T-helper 1 cell (primary cell): ENCODE measurements at places on chromosomes 12 and 14.

DNA sequence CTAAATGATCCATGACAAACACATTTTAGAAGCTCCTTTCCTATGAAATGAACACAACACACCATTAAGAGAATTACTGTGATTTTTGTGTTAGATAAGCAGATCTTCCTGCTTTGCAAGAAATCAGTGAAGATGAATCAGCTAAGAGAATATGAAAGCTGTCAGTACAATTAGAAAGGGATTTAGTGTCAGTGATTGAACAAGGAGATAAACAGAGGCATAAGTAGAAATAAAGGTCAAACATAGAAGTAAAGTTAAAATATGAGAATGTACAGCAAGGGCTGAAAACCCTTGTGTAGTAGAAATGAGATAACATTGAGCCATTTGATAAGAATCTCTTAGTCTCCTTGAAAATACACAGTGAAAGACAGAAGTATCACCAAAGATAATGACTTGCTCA is 21.4 kb upstream of the SLC16A7 start:
- DNase-seq = no peak

- no peak for DNase-seq
Observed at GRCh38 chr14:70624972-70625371, 16.7 kb upstream of the TTC9 start.

- DNase-seq = no peak
Observed at GRCh38 chr14:104219731-104220214, 81.4 kb downstream of the KIF26A start.

- DNase-seq = no peak
Observed at GRCh38 chr14:100677554-100678468, 48.9 kb upstream of the DLK1 start.

DNA sequence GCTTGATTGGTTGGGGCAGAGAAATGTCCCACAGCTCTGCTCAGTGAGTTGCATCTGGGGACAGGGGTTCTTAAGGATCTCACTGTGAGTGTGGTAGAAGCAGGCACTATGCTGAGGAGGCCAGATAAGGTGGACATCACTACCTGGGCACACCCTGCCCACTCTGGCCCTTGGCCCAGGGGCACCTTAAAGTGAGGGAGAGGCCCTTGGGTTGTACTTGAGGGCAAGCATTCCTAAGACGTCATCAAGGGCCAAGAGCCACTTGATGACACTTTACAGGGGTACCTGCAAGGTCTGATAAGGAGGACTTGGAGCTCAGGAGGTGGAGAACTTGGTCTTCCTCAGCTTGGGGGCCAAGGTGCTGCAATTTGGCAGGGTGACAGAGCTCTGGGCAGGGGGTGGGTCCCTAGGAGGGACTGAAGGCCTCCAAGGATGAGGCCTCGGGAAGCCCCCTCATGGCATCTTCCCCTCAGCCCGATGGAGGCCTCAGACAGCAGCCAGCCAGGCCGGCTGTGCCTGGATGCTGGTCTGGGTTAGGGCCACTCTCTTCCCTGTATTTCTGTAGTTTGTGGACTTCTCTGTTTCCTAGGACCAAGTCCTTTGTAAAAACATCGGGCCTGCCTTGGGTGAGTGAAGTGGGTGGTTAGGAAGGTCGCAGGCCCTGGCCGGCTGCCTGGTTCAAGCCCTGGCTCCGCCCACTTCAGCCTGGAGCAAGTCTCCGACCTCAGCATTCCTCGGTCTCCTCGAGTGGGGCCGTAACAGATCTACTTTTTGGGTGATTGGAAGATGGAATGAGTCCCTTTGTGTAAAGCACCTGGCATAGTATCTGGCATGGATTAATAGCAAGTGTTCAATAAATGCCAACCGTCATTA is 24.8 kb downstream of the GPR68 start:
- no peak for DNase-seq

- DNase-seq = no peak
Observed at GRCh38 chr14:104843442-104844305, 21.4 kb upstream of the CEP170B start.

DNA sequence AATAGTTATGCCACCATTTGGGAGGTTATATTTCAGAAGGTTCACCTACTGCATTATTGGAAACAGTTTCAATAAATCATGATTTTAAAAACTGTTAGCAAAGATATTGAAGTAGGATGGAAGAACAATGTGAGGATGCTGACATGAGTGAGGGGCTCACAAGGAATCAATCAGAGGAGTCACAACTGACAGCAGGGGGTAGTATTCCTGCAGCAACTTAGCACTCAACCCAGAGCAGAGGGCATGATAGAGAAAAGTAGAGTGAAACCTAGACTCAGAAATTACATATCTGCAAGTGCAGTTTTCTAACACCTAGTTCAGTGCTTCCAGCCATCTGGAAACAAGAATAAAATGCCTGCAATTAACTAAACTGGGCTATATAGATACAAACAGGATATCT is 772.5 kb upstream of the USP15 start:
- DNase-seq = no peak

- DNase-seq = peak; percentile 49
Observed at GRCh38 chr12:25241167-25242020, 9.3 kb downstream of the KRAS start.

GRCh38 chr14:43671716-43672485 is 835.2 kb downstream of the FSCB start:
- no peak for DNase-seq
